ENCODE measurements at places on chromosomes 13 and 19.

GRCh38 chr13:49297338-49297737, 49.6 kb downstream of the CDADC1 start:
- DNase-seq: no peak

- no peak for DNase-seq
These were observed 62.8 kb upstream of the EDNRB start for GRCh38 chr13:77981281-77981881.

GRCh38 chr13:21427741-21428140, 31.4 kb downstream of the ZDHHC20 start:
- DNase-seq: no peak

DNA sequence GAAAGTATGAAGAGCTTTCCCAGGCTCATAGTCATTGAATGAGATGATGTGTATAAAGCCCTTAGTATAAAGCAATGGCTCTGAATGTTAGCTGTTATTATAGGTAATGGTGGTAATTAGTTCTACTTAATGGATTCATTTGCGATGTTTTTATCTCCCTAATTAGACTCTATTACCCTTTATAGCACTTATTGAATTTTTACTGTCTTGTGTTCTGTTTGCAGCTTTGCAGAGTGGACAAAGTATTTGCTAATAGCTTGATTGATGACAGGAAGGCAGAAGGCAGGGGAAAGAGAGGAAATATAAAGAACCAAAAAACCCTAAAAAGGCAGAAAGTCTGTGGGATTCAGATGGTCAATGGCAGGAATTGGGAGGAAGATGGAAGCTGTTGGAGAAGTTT, 524.4 kb upstream of the SPRY2 start:
- no peak for DNase-seq

DNA sequence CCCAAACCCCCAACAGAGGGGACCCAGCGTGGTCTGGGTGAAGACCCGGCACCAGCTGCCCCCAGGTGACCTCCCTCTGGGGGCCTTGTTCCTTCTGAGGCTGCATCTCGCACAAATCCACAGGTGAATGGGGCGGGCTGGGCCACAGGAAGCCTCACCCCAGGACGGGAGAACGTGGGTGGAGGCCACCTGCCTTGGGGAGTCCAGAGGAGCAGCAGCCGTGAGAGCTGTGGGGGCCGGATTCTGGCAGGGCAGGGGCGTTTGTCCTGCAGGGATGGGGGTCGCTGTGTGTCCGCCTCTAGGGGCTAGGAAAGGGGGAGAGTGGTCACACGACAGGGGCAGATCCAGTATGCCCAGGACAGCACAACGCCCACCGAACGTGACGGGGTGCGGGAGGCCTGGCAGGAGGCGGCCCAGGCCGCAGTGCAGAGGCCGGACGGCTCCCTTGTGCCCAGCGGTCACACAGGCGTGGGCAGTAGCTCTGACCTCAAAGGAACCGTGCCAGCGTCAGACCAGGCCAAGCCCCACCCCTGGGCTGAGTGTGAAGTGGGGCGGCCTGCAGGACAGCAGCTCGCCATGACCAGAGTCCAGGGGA, 6.7 kb downstream of the POLR2E start:
- no peak for DNase-seq

DNA sequence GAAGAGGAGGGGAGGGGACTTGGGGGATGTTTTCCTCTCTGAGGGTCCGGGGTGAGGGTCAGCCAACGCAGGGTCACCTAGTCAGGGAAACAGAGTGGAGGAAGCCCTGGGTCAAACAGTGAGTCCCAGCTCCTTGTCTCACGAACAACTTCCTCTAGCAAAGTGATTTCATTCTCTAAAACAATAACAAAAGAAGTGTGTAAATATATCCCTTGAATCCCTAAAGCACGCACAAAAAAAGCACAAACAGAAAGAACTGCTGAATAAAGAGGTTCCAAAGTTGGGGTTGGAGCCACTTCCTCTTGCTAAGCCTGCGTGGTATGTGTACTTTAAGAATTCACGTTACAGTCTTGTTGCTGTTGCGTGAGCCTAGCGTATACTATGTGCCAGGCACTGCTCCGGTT, 1.5 kb upstream of the C5AR2 start:
- no peak for DNase-seq

GRCh38 chr13:50015258-50015657, at the start of gene KCNRG:
TSS of gene KCNRG (plus strand) at chr13:50015444. CDS start at chr13:50015494, 50 bp downstream.
- DNase-seq: no peak

DNA sequence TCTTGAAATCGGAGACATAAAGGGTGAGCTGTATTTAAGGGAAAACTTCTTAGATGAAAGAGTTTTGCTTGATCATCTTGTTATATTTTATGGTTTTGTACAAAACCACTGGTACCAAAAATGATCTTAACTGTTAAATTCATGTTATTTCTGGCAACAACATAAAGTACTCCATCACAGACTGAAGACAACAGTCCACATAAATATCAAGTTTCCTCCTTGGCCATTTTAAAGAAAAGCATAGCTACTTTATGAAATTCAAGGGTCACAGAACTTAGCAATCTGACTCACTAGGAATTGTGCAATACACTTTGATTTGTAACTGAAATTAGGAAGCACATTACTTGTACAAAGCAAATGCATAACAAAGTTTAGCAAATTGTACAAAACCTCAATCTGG, 66.3 kb downstream of the TBC1D4 start:
- DNase-seq: no peak

GRCh38 chr19:47686679-47687450, 26.4 kb upstream of the EHD2 start:
- no peak for DNase-seq

GRCh38 chr13:49652355-49653305, 24.3 kb downstream of the ARL11 start:
- DNase-seq: peak; percentile 23

GRCh38 chr19:37990362-37990761, 83.4 kb downstream of the SIPA1L3 start:
- DNase-seq: no peak

DNA sequence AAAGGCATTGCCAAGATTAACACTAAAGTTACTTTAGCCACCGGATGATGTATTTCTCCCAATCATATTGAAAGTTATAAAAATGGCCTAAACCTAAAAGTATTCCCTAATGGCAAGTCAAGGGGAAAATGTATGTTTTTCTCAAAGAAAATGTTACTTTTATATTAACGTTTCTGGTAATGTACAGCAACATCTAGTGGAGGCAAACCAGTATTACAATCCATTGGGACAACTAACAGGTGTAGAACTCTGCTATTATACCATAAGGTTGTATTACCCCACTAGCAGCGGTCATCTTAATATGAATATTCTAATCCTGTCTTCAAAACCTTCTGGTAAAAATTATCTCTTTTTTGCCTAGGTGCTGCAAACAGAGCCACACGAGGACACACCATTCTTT, 69.2 kb downstream of the ZNF100 start:
- DNase-seq: peak; percentile 50

GRCh38 chr13:41791056-41791455, 169.9 kb downstream of the VWA8 start:
- DNase-seq: no peak

- peak; percentile 100 for DNase-seq
These were observed at the start of gene TPT1 for GRCh38 chr13:45341034-45341798. TSS of gene TPT1 (minus strand) at chr13:45341183. CDS start at chr13:45341069, 114 bp downstream.

- no peak for DNase-seq
These were observed 808 bp downstream of the SLITRK5 start for GRCh38 chr13:87671753-87672605.

GRCh38 chr13:112760931-112761330, 71.1 kb downstream of the ATP11A start:
- DNase-seq: no peak

- no peak for DNase-seq
These were observed 27.4 kb upstream of the SCEL start for GRCh38 chr13:77507931-77508776.

DNA sequence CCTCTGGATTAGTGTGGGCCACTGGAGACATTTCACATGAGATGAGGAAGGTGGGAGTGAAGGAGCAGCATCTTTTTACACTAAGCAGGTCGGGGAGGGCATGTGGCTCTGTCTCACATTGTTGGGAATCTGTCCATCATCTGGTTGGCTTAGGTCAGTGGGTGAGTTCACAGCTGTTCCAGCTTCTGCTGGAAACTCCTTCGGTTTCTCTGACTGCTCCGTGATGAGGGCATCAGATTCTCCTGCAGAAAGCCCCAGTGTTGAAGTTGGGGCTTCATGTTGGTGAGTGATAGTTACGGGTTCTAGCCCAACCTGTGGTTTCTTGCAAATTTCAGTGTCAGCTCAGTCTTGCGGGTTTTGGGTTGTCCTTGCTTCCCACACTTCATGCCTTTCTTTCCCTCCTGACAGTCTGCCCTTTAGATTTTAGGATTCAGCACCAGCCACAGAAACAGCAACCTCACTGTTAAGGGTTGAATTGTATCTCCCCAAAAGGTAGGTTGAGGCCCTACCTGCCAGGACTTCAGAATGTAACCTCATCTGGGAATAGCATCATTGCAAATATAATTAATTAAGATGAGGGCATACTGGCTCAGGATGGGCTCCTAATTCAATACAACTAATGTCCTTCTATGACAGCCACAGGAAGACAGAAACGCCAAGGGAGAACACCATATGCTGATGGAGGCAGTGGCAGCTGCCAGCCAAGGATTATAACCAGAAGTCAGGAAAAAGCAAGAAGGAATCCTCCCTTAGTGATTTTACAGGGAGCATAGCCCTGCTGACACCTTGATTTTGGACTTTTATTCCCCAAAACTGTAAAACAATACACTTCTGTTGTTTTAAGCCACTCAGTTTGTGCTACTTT, 7.6 kb upstream of the ALOX5AP start:
- no peak for DNase-seq

DNA sequence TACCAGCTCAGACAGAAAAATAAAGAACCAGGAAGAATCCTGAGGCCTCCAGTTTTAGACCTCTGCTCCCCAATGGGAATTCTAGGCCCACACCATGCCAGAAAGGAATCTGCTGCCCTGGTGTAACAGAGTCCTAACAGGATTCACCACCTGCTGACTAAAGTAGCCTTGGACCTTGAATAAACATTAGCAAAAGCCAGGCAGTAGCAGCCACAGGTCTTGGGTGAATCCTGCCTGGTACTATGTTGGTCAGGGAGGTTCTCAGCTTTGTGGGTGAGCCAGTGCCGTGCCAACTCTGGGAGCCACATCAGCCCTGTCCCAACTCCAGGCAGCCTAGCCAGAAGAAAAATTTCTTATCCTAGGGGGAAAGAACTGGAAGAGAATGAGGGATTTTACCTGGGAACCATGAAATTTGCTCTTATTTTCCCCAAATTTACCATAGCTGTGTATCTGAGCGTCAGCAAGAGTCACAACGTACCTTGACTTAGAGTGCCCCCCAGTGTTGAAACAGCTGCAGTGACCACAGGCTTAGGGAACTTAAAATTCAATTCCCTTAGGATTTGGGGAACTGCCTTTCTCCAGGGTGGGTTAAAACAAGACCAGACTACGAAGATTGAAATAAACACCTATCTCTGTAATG, 1895.6 kb upstream of the PRR20A start:
- no peak for DNase-seq

Measured in CD4-positive, alpha-beta T cell treated with Interleukin-12 subunit alpha and Interleukin-12 subunit beta, for 1 hour (primary cell).